Muscle of back (tissue), 13 donors: ENCODE measurements at places on chromosomes 12 and 14. TPM values are rescaled to one million over a fixed set of nuclear protein-coding genes. Genes with fewer than 3 reads are reported as not detected.

- no peak for DNase-seq
Observed at GRCh38 chr12:34108405-34108803, 86.1 kb downstream of the ALG10 start.

DNA sequence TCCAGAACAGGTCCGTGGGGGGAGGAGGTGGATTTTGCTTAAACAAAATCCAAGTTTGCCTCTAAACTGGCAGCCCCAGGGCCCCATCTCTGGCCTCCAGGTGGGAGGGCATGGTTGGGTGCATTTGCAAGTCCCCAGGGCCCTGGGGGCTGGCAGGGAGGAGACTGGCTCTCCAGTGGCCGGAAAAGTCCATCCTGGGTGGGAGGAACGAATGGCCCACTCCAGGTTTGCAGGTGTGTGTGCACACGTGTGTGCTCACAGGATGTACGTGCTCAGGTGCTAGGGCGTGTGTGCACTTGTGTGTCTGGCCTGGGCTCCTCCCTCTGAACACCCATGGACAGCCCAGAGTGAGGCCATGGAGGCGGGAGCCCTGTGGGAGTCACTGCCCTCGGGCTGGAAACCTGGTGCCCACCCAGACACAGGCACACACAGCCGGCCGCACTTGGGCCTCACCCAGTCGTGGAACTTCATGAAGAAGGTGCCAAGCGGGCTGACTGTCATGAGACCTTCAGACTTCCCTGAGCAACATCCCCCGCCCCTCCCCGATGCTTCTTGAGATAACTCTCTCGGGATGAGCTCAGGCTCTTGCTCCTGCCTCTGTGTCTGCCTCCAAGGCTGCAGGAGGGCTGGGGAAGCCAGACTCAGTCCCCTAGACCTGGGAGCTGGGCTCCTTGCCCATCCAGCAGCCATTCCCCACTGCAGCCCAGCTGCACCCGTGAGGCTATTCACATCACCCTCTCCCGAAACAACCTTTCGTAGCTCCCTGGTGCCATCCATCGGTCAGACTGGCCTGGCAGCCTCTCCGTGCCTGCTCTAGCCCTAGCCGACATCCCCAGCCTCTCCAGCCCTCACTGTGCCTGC is 9.4 kb downstream of the AHNAK2 start:
- peak; percentile 36 for DNase-seq

GRCh38 chr14:71117839-71118743 is 210.8 kb downstream of the PCNX1 start:
- DNase-seq, result no peak

GRCh38 chr12:48980953-48981756 is 3.0 kb downstream of the WNT1 start:
- no peak for DNase-seq

DNA sequence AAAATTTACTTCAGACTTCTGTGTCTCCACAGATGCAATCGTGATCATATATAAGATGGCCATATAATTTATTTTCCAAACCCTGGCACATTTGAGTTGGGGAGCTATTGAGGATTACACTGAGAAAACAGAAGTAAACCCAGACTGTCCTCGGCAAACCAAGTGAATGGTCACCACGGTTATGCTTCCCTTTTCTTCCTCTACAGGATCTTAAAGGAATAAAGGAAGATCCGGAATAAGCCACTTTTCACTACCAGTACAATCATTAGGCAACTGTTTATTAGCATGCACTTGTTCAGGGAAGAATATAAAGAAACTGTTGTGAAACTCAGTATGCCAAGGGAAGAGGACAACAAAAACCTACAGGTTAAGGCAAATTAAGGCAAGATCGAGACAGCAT is 27.6 kb downstream of the SBNO1 start:
- DNase-seq, result no peak

- no peak for DNase-seq
Observed at GRCh38 chr14:84674636-84675035, 855.3 kb upstream of the FLRT2 start.

Gene MYF5
- polyA plus RNA-seq, result 28.4 TPM
